Vagina (tissue), 2 donors: ENCODE measurements at places on chromosomes 4 and X.

- DNase-seq: no peak
Observed at GRCh38 chr4:56745042-56745441, 63.9 kb upstream of the HOPX start.

DNA sequence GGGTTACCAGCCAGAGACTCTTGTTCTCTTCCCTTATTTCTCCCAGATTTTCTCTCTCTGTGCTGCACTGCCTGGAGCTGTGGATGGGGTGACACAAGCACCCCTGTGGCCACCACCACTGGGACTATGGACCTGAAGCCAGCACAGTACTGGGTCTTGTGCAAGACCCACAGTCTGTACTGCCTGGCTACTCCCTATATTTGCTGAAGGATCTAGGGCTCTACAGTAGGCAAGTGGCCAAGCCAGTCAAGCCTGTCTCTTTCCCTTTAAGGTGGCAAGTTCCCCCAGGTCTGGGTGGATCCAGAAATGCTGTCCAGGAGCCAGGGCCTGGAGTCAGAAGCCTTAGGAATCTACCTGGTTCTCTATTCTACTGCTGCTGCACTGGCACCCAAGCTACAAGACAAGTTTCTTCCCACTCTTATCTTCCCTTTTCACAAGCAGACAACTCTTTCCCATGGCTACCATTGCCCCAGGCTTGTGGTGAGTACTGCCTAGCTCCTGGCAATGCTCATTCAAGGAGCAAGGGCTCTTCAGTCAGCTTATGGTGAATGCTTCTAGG, 28.4 kb upstream of the CT47A1 start:
- no peak for DNase-seq

- DNase-seq: no peak
Observed at GRCh38 chr4:158535130-158535614, 13.5 kb downstream of the RXFP1 start.

DNA sequence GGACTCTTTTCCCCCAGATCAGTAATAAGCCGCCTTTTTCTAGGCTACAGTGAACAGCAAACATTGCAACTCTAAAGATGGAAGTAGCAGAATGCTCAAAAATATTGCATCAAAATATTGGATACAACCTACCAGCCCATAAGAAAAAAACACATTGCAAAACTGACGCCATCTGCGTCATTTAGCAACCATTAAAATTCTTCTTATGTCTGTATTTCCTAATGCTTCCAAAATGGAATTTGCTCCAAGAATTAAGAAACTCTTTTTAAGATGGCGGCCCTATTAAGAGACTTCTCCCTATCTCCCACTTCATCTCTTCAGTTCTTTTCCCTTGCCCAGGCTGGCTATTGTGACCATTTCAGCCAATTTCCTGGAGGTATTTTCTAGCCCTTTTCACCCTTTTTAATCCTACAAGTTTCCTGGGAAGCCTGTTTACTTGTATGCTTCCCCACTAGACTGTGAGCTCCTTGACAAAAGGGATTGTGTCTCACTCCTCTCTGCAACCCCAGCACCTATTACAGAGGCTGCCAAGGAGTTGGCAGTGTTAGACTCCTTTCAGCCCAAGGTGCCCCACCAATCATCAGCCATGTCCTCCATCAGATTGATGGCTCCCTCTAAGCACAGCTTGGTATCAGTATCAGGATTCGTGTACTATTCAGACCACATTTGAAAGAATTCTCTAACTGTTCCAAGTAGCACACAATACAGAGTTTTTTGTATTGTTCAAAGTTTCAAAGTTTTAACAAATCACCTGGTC, 4.4 kb downstream of the GPC3 start:
- no peak for DNase-seq

- DNase-seq: no peak
Observed at GRCh38 chr4:75769036-75769435, 44.7 kb downstream of the USO1 start.

DNA sequence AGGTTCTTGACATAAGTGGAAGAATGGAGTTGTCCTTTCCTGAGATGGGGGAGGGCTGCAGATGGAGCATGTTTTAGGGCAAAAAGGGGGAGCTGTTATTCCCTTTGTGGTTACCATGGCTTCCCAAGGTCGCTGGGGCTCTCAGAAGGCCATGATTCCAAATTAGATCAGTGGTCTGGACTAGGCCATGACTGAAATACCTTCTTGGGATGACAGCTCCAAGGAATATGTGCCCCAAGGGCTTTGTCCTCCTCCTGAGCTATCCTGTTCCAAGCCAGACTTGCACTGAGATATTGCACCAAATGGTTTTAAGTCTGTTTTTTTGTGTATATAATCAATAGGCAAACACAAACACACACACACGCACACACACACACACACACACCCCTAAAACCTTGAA, 3.0 kb upstream of the RBPJ start:
- no peak for DNase-seq

GRCh38 chr4:74529284-74530041, 84.5 kb downstream of the AREG start:
- DNase-seq: no peak

- DNase-seq: no peak
Observed at GRCh38 chr4:139083607-139083955, 68.0 kb downstream of the NOCT start.

DNA sequence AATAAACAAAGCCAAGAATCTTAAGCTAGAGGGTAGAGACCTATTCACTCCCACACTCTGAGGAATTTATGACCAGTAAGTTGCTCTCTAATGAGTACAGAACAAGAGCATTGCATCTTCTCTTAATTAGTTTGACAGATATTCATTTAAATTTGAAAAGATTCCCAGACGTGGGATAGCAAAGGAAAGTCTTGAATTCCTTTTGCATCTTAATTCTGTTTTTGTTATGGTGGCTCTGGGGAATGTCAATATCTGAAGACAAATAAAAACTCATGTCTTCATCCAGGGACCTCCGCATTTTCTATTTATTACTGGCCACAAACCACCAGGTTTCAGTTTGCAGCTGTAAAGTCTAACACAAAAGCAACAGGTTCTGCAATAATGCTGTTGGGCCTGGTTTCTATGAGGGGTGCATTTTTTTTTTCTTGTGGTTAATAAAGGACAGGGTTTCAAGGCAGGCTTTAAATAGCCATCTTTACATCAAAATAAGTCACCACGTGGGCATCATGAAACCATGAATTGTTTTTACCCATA, 172.3 kb downstream of the SHROOM3 start:
- DNase-seq: no peak

DNA sequence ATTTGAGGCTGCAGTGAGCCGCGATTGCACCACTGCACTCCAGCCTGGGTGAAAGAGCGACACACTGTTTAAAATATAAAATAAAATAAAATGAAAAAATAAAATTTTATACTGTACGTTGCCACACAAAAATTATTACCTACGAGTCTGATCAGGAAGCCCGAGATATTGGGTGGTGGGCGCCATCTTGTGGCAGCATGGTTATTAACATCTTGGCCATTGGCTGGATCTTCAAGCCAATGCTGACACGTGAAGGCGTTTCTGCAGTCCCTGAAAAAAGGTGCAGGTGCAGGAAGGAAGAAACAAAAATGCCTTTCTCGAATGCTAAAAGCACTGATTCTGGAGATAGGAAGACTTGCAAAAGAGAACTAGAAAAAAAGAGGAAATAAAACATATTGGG, 4.9 kb upstream of the TLR8 start:
- no peak for DNase-seq

- DNase-seq: no peak
Observed at GRCh38 chrX:138914767-138915166, 203.2 kb upstream of the FGF13 start.

- DNase-seq: no peak
Observed at GRCh38 chr4:158316264-158316663, 106.0 kb downstream of the TMEM144 start.

GRCh38 chr4:27276307-27277073, 415.8 kb downstream of the STIM2 start:
- DNase-seq: no peak

DNA sequence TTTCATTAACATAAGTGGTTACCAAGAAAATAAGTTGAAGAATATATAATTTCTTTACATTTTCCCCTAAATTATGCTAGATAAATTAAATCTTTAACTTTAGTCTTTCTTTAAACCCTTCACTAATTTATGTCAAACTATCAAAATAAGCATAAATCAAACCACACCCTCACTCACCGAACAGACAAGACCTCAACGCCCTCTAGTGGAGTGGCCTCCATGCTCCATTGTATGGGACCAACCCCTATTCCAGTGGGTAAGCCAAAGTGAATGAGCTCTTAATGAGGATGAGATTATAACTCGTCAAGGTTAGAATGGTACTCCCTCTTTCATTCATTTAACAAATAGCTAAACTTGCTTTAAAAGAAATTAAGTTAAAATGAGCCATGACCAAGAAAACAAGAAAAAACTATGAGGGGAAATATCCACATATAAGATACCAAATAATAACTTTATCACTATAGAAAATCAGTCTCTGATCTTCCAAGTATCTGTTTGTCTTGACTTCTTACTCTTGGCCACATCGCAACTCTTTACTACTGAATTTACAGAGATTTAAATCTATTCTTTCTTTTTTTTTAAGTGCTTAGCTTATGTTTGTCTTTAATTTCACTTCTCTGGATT, 15.6 kb upstream of the BBS12 start:
- no peak for DNase-seq

GRCh38 chrX:51148848-51149247, 183.8 kb upstream of the NUDT10 start:
- DNase-seq: no peak
